ENCODE measurements at places on chromosomes 5 and 9.
A peak's percentile ranks its signal among the peaks of the same experiment; 100 is the strongest.

DNA sequence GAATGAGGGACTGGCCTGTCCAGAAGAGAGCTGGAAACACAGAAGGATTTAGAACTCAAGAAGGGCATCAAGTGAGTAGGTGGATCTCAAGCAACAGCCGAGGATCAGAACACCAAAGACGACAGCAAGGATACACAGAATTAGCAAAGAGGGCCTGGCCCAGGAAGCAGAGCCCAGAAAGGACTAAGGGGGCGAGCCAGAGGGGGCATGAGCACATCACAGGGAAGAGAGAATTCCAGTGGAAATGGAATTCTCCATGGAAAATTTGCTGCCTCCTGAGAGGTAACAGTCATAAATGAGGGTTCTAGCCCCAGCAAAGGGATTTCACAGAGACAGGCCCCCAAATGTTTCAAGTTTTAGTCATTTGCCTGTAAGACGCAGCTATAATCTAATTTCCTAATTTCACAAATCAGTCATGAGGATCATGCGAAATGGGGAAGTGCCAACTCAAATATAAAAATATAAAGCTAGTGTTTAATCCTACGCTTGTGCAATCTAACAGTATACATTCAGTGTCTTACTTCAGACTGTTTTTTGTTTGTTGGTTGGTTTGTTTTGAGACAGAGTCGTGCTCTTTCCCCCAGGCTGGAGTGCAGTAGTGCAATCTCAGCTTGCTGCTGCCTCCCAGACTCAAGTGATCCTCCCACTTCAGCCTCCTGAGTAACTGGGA lies 46.7 kb downstream of the FNBP1 start:
- DNase-seq = peak; percentile 35

- peak; percentile 28 for DNase-seq
Observed at GRCh38 chr9:40911647-40912046, 216.8 kb downstream of the FOXD4L6 start.

GRCh38 chr9:71796100-71796767 lies 27.9 kb upstream of the CEMIP2 start:
- no peak for DNase-seq

GRCh38 chr5:172637740-172638139 lies 3.3 kb upstream of the NEURL1B start:
- no peak for DNase-seq

- DNase-seq = no peak
Observed at GRCh38 chr9:5978523-5978922, 36.9 kb downstream of the RANBP6 start.

DNA sequence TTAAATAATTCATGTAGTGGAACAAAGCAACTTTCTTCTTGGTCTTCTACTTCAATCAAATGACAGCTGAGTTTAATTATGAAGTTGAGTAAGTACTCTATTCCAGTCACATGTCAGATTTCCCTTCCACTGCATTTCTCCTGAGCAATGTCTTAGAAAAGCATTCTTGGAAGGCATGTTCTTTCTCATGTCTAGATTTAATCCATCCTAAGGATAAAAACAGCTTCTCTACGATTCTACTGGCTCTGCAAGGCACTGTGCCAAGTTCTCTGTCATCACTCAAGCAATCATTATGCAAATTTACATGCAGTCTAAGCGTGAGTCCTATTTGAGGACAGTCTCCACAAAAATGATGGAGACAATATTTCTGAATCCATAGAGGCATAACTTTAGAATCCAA lies 142.4 kb downstream of the YIPF5 start:
- no peak for DNase-seq

GRCh38 chr5:141695627-141696215 lies 13.7 kb upstream of the ARAP3 start:
- no peak for DNase-seq

DNA sequence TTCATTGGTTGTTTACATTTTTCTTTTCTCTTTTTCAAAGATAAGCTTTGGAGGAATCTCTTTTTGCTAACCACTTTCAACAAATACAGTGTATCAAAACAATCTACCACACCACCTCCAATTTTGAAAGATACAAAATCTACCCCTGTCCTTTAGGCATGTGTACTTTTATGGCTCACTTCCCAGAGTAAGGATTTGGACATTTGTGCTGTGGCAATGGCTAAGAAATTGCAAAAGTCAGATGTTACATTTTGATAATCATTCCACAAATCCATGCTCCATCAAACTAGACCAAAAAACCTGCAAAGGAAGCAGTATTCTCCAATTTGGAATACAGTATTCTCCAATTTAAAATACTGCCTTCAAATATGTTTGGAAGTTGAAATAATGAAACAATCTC lies 204.9 kb downstream of the MCTP1 start:
- no peak for DNase-seq

DNA sequence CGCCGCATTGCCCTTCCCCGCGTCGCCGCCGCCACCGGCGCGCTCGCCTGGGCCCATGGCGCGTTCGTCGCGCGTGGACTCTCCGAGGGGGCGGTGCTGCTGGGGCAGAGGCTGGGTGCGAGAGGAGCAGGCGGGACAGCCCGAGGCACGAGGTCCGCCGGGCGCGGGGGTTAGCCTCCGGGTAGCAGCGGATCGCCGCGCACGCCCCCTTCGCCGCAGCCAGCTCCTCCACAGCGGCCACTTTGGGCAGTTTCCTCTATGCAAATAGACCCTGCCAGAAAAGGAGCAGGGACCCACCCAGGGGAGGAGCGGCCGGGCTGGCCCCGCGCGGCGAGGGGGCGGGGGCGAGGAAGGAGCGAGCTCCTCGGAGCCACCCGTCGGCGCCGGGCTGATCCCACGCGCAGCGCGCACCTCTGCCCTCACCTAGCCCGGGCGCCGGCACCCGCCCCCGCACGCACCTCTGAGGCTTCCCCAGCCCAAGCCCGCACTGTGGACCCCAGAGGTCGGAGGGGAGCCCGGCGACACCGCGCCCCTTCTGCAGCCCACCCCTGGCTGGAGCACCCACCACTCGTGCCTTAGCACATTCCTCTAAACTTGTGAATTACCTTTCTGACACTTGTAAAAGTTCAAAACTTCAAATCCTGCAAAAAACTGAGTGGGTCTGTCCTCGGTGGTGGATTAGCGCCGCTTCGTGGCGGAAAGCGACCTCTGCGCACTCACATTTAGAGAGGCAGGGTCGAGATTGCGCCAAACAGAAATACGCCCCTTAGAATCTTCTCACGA lies at the start of gene COL23A1:
COL23A1 (minus strand) TSS at position 253 of the 783 bp plus-strand sequence.
- peak; percentile 68 for DNase-seq

DNA sequence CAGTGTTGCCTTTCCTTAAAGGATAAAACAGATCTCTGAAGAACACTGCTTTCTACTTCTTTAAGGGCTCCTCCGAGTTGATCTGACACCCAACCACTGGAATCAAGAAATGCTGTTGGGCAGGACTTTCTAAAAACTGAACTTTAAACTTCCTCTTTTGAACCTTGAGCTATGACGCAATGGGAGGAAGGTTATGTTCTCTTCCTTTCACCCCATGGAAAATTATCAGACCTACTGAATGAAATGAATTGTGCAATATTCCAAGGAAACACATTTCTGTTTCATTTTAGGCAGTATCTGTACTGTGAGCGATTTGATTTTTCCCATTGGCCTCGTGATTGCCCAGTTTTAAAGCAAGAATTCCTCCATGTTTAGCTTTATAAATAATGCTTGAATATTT lies 206.0 kb upstream of the PRR16 start:
- DNase-seq = no peak

GRCh38 chr9:35177520-35177919 lies 15.7 kb downstream of the UNC13B start:
- no peak for DNase-seq

GRCh38 chr5:83374547-83374946 lies 97.0 kb upstream of the VCAN start:
- no peak for DNase-seq

DNA sequence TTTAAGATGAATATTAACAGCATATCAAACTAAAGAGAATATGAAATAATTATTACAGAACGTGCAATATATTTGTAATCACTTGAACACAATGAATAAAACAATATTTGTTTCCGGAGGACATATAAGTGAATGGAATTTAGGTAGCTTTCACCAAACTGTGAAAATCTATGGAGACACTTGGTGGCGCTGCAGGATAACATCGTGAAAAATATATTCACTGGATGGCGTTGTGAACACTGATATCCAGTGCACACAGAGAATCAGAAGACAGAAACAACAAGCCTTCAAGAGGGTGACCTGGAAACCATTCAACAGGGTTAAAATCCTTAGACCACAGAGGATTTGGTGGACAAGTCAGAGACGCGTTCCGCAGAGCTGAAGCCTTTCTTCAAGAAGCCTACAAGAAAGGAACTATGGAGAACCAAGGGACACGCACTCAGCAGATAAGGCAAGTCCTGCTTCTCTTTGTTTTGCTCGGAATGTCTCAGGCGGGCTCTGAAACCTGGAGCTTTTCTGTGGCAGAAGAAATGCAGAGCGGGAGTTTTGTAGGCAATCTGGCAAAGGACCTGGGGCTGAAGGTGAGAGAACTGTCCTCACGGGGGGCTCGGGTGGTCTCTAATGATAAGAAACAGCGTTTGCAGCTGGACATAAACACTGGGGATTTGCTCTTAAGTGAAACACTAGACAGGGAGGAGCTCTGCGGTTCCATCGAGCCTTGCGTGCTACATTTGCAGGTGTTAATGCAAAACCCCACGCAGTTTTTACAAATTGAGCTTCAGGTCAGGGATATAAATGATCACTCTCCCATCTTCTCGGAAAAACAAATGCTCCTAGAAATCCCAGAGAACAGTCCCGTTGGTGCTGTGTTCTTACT lies at the start of gene PCDHB11:
PCDHB11 (plus strand) TSS at position 269 of the 877 bp plus-strand sequence; CDS start at position 417, 148 bp downstream.
- no peak for DNase-seq

GRCh38 chr5:44665101-44665701 lies 143.5 kb upstream of the MRPS30 start:
- no peak for DNase-seq

DNA sequence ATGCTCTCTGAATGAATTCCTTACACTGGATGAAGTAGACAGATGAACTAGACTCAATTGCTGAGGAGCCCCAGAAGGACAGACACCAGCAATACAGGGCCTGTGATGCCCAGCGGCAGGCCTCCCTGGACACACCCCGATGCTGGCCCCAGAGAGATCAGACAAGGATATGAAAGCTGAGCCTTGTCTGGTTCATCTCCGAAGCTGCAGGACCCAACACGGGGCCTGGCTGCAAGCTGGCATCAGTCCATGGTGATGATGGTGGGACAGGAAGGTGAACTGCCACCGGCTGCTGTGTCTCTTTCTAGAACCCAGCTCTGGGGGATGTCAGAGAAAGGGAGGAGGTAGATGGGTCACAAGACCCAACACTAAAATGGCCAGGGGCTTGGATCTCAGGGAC lies 104.0 kb upstream of the LMX1B start:
- DNase-seq = no peak

GRCh38 chr5:14357441-14357840 lies 214.3 kb downstream of the TRIO start:
- no peak for DNase-seq

DNA sequence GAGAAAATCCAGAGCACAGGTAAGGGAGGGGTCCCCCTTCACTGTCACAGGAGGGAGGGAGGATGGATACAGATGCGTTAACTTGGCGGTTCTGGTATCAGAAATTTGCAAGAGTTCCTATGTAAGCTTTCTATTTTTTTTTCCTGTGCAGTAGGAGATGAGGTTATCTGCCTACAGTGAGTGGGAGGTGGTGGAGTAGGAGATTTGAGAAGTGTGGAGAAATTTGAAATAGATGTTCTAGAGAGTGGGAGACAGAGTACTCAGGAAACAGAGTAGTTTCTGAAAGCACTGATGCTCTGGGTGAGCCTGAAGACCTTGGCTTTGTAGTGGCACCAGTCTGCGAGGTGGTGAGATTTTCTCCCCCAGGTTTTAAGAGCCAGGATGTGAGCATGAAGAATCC lies 271.4 kb downstream of the MSX2 start:
- no peak for DNase-seq

- no peak for DNase-seq
Observed at GRCh38 chr9:8558176-8558575, 758.6 kb upstream of the DMAC1 start.

DNA sequence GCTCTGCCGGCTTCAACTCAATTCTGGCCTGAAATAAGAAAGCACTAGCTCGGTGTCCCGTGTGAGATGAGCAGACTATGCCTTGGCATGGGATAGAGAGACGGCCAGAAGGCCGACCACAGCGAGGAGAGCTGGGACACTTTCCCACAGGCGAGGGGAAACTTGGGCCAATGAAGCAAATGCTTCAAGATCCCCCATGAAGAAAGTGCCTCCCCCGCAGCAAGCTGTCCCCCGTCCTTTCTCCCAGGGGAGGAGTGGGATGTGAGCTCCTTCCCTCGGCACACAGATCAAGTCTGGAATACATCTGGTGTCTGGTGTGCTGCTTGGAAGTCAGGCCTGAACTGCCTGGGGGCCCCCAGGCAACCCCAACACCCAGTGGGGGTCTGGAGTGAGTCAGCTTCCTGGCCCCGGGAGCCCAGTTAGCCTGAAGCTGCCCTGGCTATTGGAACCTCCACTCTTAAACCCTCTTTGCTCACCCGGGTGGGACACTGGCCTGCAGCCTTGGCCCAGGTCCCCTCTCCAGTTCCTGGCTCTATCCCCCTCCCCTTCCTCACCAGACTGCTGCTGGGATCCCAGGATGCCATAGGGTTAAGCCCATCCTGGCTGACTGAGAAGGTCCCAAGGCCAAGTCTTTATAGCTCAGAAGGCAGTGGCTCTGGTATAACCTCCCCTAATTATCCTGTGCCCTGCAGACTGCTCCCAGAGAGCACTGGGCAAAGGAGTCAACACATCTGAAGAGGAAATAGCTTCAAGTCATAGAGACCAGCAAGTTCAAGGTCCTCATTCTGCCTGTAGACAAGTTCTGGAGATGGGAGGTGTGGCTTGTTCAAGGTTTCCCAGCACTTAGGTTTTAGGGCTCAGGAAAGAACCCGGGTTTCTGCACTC lies 205.3 kb downstream of the TTLL11 start:
- no peak for DNase-seq

DNA sequence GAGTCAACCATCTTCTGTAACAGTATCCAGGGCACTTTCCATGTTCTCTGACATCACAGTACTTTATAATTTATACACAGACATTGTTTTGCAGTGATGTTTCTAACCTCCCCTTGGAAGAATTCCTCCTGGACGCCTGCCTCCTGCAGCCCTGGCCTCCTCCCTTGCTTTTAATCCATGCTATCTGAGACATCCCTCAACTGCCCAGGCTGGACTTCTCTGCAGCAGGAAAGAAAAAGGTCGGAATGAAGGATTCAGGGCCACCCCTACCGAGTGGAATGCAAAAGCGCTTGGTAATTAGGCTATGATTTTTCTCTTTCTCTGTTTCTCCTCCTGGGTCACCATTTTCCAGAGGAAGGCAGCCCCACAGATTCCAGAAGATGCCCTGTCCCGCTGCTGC lies 47.0 kb upstream of the SHC3 start:
- no peak for DNase-seq

DNA sequence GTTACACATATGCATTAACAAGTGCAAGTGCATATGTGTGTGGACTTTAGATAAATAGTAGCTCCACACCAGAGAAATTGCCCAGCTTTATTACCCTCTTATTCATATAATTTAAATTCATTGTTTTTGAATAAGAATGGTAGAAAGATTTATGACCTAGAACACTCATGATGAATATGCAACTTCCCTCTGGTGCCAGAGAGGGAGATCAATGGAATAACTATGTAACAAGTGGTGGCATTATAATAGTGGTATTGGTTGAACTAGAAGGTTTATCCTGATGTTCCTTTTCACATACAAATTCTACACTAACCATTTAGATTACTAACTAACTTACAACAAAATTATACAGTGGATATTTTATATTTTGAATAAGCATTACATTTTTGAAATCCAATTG lies 607.4 kb downstream of the CDH12 start:
- no peak for DNase-seq

- no peak for DNase-seq
Observed at GRCh38 chr5:3220638-3221288, 374.9 kb upstream of the IRX1 start.

- DNase-seq = no peak
Observed at GRCh38 chr9:133839822-133840329, 101.7 kb upstream of the SARDH start.

GRCh38 chr5:126680191-126680817 lies 79.6 kb downstream of the PHAX start:
- DNase-seq = no peak

Data from activated CD8-positive, alpha-beta memory T cell treated with anti-CD3 and anti-CD28 coated beads for 24 hours (primary cell).